ENCODE measurements at places on chromosomes 6 and 20.

DNA sequence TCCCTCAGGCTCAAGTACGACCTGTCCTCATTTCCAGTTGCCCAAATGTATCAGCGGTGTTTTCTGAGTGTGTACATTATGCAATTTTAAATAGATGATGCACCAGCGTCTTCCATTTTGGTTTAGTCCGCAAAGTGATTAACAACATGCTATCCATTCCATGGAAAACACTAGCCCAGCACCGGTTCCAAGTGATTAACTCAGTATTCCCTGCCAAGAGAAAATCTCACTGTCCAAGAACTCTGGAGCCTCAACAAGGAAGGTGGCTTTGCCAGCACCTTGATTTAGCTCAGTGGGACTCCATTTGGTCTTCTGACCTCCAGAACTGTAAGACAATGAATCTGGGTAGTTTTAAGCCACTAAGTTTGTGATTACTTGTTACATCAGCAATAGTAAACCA, 107.2 kb downstream of the FOXC1 start:
- no peak for DNase-seq

- peak; percentile 85 for DNase-seq
These were observed 103.2 kb upstream of the DUSP22 start for GRCh38 chr6:188821-189655.

DNA sequence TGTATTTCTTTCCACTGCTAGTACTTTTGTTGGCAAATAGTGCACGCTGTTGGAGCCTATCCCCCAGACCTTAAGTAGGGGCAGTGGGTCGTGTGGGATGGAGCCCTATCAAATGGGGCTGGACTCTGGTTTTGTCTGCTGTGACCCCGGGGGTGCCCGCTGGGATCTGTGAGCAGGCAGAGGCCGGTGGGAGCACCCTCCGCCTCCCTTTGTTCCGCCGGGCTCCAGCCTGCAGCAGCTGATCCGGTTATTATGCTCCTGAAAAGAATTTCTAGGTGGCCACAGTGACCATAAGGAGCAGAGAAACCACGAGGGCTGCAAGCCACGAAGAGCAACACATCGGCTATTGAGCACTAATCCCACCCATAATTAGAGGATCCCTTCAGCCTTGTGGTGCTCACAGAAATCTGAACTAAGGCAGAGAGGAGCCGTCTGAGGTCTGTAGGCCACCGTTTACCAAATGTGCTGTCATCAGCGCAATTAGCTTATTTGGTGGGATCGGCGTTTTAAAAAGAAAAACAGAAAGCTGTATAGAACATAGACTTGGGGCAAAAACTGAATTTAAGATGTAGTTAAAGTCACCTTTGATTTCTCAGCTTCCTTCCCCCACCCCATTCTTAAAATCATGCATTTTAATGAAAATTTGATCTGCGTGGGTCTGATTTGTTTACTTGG, 598.3 kb upstream of the JAG1 start:
- DNase-seq, result no peak

- DNase-seq, result no peak
These were observed 353.5 kb upstream of the IRAK1BP1 start for GRCh38 chr6:78513856-78514255.

- no peak for DNase-seq
These were observed 104.6 kb downstream of the POPDC3 start for GRCh38 chr6:105075210-105075609.

GRCh38 chr6:138590796-138591709, 91.8 kb upstream of the NHSL1 start:
- peak; percentile 55 for DNase-seq

DNA sequence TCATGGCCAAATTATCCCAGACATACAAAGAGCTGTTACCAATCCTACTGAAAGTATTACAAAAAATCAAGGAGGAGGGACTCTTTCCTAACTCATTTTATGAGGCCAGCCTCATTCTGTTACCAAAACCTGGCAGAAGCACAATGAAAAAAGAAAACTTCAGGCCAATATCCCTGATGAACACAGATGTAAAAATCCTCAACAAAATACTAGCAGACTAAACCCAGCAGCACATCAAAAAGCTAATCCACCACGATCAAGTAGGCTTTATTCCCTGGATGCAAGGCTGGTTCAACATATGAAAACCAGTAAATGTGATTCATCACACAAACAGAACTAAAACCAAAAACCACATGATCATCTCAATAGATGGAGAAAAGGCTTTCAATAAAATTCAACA, 109.2 kb downstream of the C6orf118 start:
- DNase-seq, result no peak

- no peak for DNase-seq
These were observed 12.9 kb downstream of the FAM50B start for GRCh38 chr6:3862038-3862437.

- DNase-seq, result no peak
These were observed 5.4 kb upstream of the C20orf204 start for GRCh38 chr20:64030371-64031134.

DNA sequence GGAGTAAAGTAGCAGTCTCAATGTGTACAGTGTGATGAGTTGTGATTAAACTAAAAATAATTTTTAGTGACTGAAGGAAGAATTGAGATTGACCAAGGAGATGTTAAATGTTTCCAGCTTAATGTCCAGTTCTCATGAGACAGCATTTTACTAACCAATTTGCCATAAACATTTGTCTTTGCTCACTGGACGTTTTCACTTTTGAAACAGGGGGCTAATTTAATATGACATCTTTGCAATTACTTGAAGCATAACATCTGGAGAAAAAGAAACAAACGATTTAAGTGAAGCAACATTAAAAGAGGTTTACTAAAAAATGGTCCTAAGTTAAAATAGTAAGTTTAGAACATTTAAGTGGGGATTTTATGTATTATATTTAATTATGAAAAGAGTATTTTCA, 443.8 kb downstream of the BCKDHB start:
- no peak for DNase-seq

GRCh38 chr6:157329829-157330228, 6.5 kb upstream of the TMEM242 start:
- no peak for DNase-seq

GRCh38 chr6:122719176-122719575, 60.3 kb upstream of the FABP7 start:
- DNase-seq, result no peak

- DNase-seq, result no peak
These were observed 32.6 kb downstream of the KCNK5 start for GRCh38 chr6:39196673-39197091.

- peak; percentile 70 for DNase-seq
These were observed 3.2 kb upstream of the DEF6 start for GRCh38 chr6:35294308-35294945.

DNA sequence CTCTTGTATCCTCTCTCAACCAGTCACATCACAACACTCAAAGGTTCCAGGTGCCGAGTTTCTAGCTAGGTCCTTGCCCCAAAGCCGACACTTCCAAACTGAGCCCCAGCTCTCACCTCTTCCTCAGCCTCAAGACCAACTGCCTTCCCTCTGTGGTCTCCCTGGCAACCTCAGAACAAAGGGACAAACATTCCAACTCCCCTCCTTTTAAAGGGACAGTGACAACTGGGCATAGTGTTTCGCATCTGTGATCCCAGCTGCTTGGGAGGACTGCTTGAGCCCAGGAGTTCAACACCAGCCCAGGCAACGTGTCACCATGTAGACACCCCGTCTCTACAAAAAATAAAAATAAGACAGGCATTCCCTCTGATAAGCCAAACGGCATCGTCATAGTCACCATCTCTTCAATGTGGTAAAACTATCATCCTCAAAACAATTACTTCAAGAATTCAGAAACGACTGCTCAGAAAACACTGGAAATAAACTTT, 11.3 kb downstream of the DIDO1 start:
- peak; percentile 43 for DNase-seq

GRCh38 chr6:126631363-126631762, 291.4 kb downstream of the CENPW start:
- no peak for DNase-seq
